ENCODE measurements at places on chromosomes 11 and 22.

DNA sequence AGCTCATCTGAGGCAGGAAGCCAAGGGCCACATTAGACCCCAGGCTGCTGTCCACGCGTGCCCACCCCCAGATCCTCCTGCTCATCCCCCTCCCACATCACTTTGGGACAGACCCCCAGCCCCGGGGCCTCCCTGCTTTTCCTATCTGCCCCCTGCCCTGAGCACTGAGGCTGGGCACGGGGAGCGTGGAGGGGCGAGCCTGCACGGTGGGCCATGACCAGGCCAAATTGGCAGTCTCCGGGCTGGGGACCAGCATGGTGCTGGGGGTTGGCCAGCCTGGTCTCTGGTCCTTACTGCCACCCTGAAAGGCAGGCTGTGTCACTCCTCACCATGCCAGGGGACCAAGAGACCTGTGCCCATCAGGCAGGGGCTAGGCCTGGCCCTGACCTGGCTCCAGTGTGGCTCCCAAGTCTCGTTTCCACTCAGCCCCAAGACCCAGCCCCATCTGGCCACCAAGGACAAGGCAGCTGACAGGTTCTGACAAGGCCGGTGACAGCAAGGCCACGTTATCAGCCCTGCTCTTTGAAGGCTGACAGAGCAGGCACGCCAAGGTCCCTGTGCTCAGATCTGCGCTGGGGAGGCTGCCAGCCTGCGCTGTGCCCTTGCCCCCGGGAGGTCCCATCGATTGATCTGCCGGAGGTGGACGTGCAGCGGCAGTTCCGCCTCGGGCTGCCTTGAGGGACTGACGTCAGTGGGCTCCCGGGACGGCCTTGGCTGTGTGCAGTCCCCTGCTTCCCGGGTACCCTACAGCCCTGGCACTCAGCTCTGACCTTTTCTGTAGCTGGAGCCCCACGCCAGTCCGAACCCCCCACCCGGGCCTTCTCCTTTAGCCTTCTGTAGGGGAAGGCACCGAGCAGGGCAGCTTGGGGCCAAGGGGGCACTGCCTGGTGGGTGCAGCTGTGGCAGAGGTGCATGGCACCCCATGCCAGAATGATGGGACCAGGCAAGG is 3.6 kb downstream of the TNNI2 start:
- DNase-seq = no peak

DNA sequence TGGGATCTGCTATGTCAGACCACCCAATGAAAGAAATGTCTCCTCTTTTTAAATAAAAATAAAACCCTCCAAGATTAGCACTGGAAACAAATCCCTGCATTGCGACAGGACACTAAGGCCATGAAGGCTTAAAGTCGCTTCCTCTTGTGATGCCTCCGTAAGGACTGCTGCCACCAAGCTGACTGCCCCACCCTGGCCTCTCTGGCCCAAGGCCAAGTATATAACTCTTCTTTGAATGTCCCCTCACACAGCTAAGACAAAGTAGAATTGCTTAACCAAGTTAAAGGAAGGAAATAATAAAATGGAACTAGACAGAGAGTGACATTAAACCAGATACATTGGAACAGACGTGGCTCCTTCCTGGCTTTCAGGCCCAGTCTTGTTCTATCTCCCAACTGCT is 7.5 kb upstream of the NRGN start:
- no peak for DNase-seq

- DNase-seq = no peak
These were observed 121.5 kb upstream of the LUZP2 start for GRCh38 chr11:24375351-24375750.

GRCh38 chr11:32990481-32990880 is 25.2 kb upstream of the DEPDC7 start:
- DNase-seq = no peak

- no peak for DNase-seq
These were observed 365.0 kb downstream of the ETS1 start for GRCh38 chr11:128222245-128222884.

DNA sequence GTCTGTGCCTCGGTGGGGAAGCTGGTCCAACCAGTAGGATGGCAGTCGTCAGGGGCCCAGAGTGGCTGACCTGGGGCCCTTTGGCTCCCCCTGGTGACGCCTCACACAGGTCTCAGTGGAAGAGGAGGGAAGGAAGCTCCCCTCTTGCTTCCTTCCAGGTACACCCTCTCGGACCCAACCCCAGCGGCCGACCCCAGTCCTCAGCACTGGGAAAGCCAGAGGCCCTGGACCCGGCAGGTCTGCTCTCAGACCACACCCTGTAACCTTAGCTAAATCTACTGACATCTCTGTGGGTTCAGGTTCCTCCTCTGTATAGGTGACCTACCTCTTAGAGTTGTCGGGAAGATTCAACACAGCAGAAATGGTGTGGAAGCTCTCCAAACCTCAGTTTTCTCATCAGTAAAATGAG is 3.4 kb upstream of the SCUBE1 start:
- DNase-seq = no peak

GRCh38 chr11:129457321-129457720 is 81.7 kb downstream of the BARX2 start:
- peak; percentile 60 for DNase-seq

GRCh38 chr22:17695986-17696385 is 57.4 kb downstream of the BCL2L13 start:
- no peak for DNase-seq

DNA sequence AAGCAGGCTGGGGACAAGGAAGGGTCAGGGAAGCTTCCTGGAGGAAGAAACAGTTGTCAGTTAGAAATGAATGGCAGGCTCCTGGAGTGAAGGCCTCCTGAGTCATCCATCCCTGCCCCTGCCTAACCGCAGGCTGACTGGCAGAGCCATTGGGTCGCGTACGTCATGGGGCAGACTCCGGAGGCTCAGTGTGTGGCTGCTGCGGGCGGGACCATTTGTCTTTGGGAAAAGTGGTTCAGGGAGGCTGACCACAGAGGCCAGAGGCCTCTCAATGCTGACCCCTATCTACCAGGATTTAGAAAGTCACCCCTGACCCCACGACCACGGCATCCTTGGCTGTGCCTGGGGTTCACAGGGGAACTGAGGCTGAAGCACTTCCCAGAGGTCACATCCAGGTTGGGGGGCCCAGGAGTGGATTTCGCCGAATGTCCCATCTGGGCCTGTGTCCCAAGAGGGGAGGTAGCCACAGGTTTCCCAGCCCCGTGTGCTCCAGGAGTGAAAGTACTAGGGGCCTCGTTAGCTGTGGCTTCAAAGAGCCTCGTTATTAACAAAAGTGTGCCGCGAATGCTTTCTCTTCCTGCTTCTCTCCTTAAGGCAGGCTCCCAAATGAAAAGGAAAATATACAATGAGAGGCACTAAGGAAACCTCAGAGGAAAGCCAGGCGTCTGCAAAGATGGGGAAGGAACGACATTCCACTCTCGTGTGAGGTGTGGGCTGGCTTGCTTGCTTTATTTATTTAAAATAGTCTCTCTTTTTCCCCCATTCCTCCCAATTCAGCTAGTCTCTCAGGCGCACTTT is 58.9 kb downstream of the FLRT1 start:
- no peak for DNase-seq

DNA sequence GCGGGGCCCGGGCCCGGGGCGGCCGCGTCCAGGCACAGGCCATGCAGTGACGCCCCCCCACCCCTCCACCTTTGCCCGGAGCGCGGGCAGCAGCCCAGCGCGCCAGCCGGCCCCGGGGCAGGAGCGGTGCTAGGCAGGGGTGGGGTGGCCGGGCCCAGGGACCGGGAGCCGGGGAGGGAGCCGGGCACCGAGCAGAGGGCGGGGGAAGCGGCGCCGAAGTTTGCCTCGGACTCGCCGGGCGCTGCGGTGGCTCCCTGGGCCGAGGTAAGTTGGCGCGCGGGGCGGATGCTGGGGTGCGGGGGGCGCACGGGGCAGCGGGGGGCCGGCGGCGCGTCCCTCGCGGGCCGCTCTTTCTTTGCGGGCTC is 332 bp downstream of the TEAD1 start:
- DNase-seq = no peak

DNA sequence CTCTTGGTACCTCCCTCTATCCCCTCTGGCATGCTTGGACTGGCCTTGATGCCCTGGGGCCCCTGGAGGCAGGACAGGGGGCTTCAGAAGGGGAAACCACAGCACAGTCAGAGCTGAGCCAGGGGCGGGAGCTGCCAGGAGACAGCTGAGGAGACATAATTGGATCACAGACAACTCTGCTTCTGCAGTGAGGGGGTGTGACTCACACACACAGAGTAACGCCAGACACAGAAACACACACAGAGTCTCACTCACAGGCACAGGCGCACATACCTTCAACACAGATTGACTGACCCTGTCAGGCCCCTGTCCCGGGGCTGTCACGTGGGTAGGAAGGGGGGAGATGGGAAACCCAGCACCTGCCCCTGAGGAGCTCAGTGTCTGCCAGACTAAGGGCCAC is 20.6 kb downstream of the STARD10 start:
- no peak for DNase-seq

- no peak for DNase-seq
These were observed 19.4 kb downstream of the EHF start for GRCh38 chr11:34640050-34640923.

GRCh38 chr11:2459796-2460531 is 15.2 kb downstream of the KCNQ1 start:
- DNase-seq = no peak

- DNase-seq = no peak
These were observed 35.0 kb upstream of the CCND1 start for GRCh38 chr11:69605737-69606526.

DNA sequence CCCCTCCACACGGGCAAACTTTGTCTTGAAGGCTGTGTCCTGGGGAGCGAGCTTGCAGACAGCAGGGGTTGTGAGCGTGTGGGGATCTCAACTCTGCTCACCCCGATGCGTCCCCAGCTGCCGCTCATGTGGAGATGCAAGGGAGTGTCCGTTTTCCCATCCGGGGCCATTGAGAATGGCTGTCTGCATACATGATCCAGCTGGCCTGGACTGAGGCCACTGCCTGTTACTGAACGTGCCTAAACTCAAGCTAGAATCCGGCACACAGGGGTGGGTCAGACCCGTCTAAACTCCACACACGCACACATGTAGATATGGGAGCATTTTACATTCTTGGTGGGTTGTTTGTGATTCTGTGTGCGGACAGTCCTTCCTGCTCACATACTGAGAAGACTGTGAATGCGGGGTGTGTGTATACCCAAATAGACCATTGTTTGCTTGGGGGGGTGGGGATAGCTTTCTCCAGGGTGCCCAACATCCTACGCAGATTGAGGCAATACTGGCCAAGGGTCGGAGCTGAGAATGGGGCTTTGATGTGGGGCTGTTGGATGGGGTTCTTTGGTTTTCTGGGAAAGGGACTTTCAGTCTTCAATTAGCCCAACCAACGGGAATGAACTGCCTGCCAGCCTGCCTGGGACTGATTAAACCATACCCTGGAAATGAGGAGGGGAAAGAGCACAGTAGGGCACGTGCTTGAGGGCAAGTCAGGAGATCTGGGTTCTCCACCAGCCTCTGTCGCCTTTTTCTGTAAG is 60.4 kb downstream of the ST3GAL4 start:
- no peak for DNase-seq

- DNase-seq = peak; percentile 23
These were observed 4.3 kb upstream of the AMPD3 start for GRCh38 chr11:10450462-10451425.

DNA sequence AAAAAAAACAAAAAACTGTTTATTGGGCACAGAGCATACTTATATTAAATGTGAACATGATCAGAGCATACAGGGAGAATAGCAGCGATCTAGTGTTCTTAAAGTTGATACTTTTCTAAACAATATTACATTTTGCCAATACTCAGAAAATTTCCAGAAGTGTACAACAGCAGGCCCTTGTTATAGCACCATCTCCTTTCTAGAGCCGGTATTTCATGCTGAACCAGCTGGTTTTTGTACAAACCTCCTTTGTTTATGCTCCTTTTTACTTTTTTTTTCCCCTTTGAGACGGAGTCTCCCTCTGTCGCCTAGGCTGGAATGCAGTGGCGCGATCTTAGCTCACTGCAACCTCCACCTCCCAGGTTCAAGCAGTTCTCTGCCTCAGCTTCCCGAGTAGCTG is 90.7 kb downstream of the PPP6R3 start:
- DNase-seq = no peak

DNA sequence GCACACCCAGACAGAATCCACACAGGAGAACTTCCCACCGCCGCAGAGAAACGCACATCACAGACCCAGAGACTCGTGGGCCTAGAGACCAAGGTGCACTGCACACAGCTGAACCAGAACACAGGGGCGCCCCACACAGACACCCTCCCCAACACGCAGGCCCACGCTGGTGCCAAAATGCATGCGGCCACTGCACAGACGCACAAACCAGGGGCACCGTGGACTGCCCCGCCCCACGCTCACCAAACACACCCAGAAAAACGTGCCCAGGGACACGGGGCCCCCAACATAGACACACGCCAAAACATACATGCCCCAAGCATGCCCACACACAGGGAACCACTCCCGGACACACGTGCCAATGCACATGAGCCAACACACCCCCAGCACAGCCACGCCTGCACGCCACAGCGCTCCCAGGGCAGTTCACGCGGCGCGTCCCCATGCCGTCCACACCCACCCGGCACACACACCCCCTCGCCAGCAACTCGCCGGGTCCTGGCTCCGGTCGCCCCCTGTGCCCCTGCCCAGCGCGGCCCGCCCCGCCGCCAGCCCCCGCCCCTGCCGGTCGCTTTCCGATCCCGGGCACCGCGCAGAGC is 7.8 kb downstream of the ELFN2 start:
- DNase-seq = no peak

DNA sequence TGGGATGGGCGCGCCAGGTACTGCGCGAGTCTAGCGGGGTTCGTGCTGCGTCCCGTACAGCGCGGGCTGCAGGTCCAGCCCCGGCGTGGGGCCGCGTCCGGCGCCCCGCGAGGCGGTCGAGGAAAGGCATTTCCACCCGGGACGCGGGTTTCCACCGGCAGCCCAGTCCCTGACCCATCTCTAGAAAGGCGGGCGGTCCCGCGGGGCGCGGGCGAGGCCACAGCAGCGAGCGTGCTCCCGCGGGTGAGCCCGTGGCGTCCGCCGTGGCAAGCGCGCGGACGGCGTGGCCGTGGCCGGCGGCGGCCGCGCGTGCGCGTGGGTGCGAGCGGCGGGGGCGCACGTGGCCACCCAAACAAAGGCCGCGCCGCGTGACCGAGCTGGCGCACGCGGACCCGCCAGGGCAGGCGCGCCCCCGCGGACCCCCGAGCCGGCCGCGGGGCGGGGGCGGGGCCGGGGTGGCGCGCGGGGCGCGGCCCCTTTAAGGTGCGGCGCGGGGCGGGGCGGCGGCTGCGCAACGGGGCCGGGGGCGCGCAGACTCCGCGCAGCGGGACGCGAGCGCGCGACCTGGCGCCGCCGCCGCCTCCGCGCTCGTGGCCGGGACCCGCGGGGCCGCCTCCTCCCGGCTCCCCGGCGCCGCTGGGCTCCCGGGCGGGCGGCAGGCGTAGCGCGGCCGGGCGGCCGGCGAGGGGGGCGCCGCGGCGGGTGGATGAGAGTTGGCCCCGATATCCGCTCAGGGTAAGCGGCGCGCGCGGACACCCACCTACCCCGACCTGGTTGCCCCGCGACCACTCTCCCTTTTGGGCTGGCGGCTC is 39.3 kb upstream of the CELSR1 start:
- DNase-seq = peak; percentile 17

- DNase-seq = no peak
These were observed 19.3 kb upstream of the GLYATL1 start for GRCh38 chr11:58919980-58920379.

DNA sequence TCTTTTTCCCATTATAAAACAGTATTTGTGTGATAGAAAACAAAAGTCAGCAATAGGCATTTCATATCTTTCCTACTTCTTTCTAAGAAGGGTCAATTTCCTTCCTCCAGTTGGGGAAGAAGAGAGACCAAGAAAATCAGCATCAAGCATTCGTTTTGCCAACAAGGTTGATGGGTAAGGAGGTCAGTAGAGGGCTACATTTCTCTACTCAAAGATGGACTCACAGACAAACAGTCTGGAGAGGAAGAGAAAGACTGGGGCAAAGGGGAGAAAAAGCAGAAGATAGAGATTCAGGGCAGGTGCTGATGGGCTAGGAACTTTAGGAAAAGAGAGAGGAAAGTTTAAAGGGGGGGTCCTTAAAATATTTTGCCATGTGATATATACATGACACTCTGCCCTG is 8.6 kb upstream of the MTNR1B start:
- DNase-seq = no peak
